ENCODE measurements at places on chromosomes 1 and 21.

- no peak for DNase-seq
These were observed 1.6 kb upstream of the SLC19A1 start for GRCh38 chr21:45543710-45544448.

DNA sequence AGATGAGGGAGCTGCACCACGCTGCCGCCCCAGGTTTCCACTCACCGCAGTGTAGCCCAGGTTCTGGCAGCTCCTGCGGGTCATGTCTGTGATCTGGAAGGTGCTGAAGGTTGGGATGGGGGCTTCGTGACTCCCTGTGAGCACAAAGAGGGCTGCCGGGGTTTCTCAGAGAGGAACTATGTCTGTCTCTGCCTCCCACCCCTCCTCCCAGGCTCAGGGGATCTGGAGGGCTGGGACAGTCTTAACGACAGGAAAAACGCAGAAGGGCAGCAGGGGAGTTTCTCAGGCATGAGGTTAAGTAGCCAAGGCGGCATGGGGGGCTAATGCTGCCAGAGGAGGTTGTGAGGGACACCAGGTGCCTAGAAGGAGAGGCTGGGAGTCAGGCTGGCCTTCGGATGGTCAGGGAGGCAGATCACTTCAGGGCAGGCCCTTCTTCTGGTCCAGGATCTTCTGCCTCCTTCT, 656 bp downstream of the SH2D2A start:
- no peak for DNase-seq

- DNase-seq = no peak
These were observed 8.9 kb downstream of the MEGF6 start for GRCh38 chr1:3602375-3602774.

DNA sequence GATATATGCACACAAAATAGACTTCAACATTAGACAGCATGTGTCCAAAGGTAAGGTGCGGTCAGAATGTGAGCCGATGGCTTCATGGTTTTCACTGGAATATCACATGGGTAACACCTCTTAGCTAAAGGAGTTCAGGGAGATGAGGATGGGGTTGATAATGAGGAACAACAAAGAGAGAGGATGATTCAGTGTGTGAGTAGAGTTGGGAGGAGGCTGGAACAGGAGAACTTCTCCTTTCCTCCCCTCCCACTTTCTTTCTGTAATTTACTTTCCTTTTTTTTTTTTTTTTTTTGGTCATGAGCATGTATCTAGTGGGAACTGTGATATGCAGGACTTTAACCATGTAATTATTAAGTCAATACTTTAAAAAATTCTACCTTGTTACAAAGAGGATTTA, 99.4 kb downstream of the FASLG start:
- DNase-seq = no peak

- no peak for DNase-seq
These were observed 49.4 kb upstream of the PARP1 start for GRCh38 chr1:226457307-226457712.

DNA sequence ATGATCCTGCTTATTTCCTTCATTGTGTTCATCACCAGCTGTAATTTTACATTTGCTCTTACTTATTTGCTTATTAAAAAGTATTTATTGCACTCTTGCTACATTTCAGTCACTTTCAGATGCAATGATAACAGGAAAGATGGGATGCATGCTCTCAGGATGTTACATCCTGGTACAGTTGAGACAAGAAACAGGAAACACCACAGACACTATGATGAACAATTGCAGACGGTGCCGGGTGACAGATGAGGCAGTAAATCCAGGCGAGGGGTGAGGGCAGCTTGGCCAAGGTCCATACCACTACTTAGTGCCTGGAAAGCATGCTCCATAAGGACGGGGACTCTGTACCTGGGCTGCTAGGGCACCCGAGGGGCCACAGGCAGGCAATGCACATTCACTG, 156.6 kb upstream of the RAB4A start:
- DNase-seq = no peak

- no peak for DNase-seq
These were observed 12.1 kb downstream of the RGS18 start for GRCh38 chr1:192170196-192170984.
